NCI-H1417 treated with DMSO at 0.1 percent for 48 hours (cell line): ENCODE measurements at places on chromosomes 7 and 10.

DNA sequence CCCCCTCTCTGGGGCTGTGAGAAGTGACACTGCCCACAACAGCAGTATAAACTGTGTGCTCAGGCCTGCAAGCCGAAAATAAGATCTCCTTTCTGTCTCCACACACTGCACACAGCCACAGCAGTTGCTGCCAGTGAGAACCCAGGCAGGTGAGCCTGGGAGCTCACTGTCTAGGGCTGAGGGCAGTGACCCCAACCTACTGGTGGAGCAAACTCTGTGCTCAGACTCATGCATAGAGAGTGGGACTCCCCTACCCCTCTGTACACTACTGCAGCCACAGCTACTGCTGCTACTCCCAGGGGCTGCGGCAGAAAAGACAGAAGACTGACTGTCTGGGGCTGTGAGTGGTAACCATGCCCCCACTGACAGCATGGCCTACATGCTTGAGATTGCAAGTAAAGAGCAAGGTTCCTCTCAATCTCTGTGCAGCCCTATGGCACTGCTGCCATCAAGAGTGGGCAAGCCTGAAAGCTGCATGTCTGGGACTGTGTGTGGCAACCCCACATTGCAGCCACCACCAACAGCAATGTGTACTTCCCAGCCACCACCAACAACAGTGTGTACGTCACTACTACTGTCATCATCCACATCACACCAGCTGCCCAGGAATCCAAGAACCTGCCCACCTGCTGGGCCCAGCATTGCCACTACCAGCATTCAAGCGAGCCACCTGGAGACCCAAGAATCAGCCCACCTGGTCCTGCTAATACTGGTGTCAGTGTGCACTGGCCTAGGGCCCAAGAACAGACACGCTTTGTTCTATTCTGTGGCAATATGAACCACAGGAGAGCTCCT is 226.1 kb downstream of the XPNPEP1 start:
- DNase-seq: no peak

DNA sequence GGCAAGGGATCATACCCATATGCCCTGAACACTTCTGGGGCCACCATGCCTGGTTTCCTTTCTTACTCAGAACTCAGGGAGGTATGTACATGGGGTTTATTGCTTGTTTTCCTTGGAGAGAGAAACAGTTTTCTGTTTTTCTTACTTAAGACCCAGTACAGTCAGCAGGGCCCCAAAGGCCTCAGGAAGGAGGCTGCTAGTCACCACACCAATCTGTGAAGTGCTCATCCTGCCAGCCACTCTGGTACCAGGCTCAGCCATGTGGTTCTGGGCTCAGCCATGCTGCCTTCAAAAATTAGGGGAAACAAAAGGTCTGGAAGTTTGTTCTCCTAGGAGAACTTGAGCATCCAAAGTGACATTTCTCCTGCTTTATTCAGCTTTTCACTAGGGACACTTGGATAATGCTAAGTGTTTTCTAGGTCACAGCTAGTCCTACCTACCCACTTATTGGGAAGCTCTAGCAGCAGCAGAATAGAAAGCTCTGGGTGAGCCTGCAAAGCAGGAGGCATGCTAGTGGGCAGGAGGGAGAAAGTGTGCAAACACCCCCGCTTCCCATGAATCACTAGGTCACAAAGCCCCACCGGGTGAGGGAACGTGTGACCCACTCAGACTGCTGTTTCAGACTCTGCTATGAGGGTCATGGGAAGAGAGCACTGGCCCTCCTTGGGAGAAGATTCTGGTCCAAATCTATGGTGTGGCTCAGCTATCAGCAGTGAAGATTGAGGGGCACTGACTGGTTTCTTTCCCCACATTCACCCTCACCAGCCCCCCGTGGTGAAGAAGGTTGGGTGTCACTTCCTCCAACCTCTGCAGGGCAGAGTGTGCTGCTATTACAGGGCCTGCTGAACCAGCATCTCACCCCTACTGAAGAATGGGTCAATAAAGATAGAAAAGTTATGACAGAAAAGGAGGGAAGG is 23.9 kb downstream of the NUDCD3 start:
- no peak for DNase-seq

DNA sequence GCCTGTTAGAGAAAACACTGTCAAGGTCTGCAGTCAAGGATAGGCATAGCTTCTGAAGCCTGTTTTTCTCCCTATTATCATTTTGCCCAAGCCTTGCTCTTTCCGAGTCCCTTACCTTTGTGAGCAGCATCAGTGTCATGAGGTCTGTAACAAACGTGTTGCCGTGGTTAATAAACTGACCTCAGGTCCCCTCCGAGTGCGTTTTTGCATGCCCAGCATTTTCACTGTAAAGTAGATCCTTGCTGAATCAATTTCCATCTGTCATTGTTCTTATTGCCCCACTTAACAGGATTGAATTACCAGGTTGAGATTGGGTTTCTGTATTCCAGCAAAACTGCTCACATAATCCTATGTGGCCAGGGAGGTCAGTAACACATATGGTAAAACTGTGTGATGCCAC is 110.3 kb downstream of the ZNF248 start:
- no peak for DNase-seq

DNA sequence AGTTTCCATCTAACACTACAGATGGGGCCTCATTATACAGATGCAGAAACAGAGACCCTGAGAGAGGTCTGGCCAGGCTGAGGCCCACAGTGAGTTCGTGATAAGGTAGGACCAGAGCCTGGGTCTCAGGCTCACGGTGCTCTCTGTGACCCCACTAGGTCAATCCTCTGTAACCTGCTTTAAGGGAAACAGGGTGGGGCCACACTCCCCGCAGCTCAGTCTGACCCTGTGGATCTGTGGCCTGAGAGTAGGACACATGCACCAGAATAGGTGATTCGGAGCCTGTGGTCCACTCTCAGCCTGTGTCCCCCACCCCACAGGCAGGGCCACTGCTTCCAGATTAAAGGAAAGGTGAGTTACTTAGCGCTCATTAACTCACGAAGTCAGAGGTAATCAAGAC is 137.8 kb upstream of the FAM20C start:
- DNase-seq: no peak

DNA sequence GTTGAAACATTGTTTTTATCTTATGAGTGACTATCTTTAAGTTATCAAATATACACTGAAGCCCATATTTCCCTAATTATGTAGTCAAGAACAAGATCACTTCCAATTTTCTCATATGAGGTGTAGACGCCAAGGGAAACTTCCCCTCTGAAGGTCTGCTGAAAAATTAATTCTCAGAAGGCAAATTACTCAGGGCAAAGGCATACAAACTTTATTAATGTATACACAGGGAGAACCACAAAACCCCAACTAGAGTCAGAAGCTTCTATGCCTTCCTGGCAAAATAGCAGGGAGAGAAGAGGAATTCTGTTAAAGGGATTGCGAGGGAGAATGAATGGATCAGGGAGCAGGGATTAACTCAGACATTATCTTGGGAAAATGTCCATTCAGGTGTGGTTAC is 83.4 kb downstream of the DOCK4 start:
- DNase-seq: no peak

- DNase-seq: no peak
Measured at GRCh38 chr10:70596110-70596798, 6.3 kb downstream of the PRF1 start.
